Germinal center (tissue), 1 donor: ENCODE measurements at places on chromosomes 2 and 18.

- no peak for DNase-seq
Measured at GRCh38 chr2:120958623-120959366, 223.1 kb downstream of the GLI2 start.

DNA sequence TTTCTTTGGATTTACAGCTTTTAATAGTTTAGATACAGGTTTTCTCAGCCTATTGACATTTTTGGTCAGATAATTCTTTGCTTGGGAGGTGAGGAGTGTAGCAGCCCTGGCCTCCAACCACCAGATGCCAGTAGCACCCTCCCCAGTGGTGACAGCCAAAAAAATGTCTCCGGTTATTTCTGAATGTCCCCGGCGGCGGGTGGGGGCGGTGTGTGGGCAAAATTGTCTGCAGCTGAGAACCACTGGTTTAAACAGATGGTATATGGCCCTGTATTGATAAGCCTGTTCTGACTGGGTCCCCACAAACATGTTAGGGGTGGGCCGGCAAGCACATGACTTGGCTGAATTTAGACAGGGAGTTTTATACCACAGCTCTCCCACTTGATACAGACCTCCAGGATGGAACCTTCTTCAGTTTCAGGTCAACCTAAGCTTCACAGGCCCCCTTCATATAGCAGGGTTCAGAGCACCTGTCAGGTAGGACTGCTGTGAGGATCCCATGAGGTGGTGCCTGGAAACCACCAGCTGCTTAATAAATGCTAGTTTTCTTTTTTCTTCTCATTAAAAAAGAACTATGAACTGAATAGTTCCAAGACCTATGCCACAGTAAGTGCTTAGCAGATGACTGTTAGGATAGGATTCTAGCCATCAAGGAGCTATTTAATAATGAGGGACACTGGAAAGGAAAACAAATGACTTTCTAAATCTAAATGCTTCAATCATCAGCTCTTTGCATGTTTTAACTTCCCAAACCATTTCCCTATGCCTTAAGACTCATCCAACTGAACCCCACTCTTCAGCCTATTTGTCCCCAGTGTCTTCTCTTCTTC, 18.1 kb downstream of the LPIN2 start:
- DNase-seq: peak; percentile 52

DNA sequence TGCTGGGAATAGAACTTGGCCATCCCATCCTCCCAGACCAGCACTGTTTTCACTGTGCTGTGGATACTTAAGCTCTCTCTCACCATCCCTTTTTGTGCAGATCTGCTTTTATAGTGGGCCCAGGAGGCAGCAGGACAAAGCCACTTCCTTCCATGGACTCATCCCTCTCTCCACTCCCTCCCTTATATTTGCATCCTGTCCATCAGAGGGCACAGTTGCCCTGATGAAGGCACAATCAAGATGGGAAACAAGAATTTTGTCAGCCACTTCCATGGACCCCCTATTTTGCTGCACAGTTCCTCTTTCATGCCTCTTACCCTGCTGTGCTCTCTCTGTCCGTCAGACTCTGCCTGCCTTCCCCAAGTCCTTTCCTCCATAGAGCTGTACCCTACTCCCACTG, 338.7 kb downstream of the HRH4 start:
- no peak for DNase-seq

DNA sequence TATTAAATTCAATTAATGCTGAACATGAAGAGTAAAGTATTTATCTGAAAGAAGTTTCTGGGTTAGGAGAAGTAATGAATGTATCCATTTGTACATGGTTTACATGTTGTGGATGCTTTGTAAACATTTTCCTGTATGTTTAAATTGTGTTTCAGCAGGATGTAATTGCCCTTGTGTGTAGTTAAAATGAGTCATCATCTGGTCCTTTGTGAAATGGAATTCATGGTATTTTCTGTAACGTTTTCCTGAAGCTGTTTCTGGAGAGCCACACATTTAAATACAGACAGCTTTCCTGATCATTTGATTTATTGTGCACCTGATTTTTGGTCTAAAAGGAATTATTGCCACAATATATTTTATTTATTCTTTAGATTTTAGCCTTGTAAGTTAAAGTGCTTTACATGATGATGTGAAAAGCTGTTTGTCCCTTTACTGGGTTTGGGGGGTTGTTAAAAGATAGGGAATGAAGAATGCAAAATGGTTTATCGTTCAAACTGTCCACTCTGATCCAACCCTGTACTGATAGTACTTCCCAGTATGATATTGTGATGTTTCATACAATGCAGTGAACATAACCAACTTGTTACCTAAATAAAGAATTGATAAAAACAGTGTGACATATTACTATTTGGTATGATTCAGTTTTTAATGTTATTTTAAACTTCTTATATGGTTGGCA, 41.7 kb upstream of the SLC3A1 start:
- no peak for DNase-seq

DNA sequence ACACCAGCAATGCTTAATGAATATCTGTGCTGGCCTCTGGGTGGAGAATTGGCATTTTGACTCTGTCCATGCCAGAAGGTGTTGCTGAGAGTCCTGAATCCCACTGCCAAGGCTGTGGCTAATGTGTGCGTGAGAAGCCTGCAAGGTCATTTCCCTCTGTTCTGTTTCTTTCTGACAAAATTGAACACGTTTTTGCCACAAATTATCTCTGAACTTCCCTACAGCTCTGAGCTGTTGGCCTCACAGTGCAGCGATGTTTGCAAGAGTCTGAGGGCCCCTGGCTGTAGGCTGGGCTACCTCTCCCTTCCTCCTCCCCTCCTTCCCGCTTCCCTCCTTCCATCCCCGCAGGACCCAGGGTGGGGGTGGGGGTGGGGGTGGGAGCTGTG, 154.1 kb upstream of the HS6ST1 start:
- no peak for DNase-seq

GRCh38 chr2:24329700-24330099, 30.6 kb downstream of the ITSN2 start:
- DNase-seq: peak; percentile 58
